Endothelial cell of umbilical vein (primary cell): ENCODE measurements at places on chromosomes 16 and 17. TPM values are rescaled to one million over a fixed set of nuclear protein-coding genes. Genes with fewer than 3 reads are reported as not detected.

- no peak for DNase-seq
These were observed 796 bp downstream of the HOXB3 start for GRCh38 chr17:48589060-48589830.

- no peak for DNase-seq
These were observed 31.2 kb downstream of the NDEL1 start for GRCh38 chr17:8466873-8467272.

DNA sequence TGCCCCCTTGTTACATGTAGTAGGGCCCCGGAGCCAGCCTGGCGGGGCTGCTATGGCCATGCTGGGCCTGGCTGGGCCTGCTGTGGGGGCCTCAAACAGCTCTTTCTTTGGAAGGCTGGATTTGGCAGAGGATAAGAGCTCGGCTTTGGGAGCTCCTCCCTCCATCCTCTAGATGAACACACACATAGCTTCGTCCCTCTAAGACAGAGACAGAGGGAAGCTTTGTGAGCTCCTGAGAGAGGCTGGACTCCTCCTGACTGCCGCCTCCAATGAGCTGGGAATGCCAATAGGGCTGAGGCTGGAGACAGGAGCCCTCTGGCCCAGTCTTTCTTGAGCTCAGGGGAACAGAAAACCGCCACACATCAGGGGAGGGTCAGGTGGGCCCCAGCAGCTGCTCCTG is 37.3 kb upstream of the CDC42EP4 start:
- no peak for DNase-seq

DNA sequence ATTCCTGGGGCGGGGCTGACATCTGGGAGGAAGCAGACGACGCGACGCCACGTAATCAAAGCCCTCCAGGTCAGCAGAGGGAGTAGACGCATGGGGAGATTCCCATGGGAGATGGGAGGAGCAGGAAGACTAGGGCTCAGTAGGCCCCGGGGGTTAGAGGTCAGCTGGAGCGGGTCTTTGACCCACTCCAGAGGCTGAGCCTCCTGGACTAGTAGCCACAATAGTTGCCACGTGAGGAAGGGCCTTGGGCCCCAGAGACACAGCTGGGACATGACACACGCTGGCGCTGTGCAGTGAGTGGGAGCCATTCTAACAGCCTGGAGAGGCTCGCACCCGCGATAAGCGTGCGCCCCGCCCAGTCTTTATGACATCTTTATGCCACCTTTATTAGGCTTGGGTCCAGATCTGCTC is 95.7 kb upstream of the AMZ2 start:
- DNase-seq = no peak

CPNE7 gene
- 1.5 and 2.0 TPM in 2 replicates for total RNA-seq

VMO1 gene
- not detected in 2 replicates for total RNA-seq
